ENCODE measurements at places on chromosomes 2 and 18.

- DNase-seq = no peak
Measured at GRCh38 chr2:163553601-163554000, 182.2 kb downstream of the FIGN start.

- DNase-seq = no peak
Measured at GRCh38 chr2:119225105-119225865, 1.7 kb downstream of the STEAP3 start.

DNA sequence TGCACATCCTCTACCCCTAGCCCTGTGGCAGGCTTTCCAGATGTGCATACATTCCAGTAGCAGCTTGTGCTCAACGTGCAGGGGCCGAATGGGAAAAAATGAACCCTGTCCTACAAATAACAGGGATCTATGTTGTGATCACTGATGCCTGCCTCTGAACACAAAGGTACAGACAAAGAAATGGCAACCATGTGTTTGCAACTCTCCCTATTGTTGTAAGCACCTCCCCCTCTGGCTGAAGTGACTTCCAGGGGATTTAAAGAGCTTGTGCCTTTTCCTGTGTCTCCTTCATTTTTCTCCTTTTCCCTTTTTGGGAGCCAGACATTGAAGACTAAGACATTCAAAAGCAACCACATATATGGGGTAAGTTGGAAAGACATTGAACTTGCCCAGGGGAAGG, 21.6 kb downstream of the ARHGAP25 start:
- no peak for DNase-seq

- no peak for DNase-seq
Measured at GRCh38 chr2:163729636-163730273, 6.1 kb downstream of the FIGN start.

DNA sequence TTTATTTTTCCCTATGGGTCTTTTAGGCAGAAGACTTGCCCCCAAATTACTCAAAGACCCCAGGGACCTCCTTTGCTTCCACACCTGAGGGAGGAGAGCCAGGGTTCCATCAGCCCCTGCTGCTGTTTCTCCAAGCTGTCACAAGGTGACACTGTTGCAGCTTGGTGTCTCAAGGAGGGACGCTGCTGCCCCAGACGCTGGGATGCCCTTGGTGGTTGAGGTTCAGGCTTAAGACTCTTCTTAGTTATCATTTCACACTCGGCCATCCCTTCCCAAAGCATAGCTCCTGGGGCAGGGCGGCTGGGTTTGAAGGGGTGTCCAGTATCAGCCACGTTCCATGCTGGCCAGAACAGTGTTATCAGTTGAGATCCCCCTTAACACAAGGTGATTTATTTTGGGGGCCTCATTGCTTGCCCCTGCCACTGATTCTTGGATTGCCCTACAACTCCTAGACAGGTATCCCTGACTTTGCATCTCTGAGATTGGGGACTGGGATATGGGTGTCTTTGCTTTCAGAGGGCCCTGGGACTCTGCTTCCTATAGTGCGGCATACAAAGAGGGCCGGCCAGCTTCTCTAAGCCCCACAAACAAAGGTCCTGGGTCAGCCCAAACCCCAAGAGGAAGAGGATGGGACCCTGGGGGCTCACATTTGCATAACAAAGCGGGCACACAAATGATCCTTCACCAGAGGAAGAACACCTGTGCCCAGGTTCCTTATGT, 22.7 kb downstream of the GPR55 start:
- DNase-seq = peak; percentile 67

GRCh38 chr2:224650815-224651439, 65.2 kb downstream of the CCDC195 start:
- DNase-seq = peak; percentile 27

DNA sequence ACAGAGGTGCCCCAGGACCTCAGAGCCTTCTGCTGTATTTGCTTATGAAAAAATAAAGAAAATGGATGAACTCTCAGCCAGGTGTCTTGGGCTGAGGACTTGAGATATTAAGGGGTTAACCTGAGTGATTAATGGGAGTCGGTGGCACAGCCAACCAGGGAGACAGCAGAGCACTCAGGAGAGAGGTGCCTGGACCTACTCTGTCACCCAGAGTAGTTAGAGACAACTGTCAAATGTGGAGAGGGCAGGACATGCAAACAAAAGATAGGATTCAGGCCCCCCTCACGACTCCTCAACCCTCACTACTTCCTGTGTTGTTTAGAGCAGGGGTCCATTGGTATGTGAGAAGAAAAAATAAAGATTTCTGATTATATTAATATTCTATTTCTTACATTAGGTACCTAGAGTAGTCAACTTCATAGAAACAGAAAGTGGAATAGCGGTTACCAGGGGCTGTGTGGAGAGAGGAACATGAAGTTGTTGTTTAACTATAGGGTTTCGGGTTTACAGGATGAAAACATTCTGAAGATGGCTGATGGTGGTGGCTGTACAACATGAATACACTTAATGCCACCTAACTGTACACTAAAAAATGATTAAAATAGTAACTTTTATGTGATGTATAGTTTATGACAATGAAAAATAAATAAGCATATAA, 28.6 kb upstream of the CETN1 start:
- no peak for DNase-seq

- no peak for DNase-seq
Measured at GRCh38 chr2:20487392-20488174, 40.7 kb downstream of the RHOB start.

DNA sequence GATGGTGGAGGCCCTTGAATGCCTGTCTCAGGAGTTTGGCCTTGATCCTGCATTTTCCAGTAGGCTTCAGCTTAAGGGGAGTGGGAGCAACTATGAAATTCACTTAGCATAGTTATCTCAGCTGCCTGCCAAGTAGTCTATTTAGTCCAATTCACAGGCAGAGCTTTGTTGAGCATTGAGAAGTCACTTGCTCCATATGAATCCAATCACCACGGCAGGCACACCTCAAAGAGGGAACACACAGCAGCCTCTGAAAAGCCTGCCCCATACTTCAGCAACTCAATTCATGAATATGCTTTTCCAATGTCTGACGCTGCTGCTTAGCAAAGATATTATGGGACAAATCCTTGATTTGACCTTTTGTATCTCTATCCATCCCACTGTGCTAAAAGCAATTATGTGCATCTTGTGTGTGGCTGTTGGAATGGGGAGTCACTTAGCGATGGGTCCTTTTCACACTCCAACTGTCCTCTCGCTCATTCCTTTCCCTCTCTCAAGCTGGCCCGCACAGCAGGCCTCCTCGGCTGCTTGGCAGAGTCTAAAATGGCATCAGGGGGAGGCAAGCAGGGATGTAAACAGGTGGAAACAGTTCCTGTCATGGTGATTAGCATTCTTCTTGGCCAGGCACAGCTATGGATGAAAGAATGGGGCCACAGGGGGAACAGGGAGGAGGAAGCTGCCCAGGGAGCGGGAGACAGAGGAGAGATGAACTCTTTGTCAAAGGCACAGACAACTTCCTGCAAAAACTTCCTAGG, 56.0 kb upstream of the LRPPRC start:
- DNase-seq = no peak

- no peak for DNase-seq
Measured at GRCh38 chr2:226742347-226742746, 57.3 kb downstream of the IRS1 start.

GRCh38 chr2:98867539-98868309, 68.3 kb downstream of the CRACDL start:
- DNase-seq = no peak

GRCh38 chr2:163135256-163135655, 296.7 kb upstream of the KCNH7 start:
- no peak for DNase-seq

- DNase-seq = no peak
Measured at GRCh38 chr18:62453864-62454263, 69.0 kb upstream of the ZCCHC2 start.
